ENCODE measurements at places on chromosomes 1 and 21.

GRCh38 chr1:95039360-95040031, 33.3 kb downstream of the ALG14 start:
- no peak for DNase-seq

- DNase-seq = no peak
Observed at GRCh38 chr21:38492007-38492406, 6.3 kb downstream of the ERG start.

- DNase-seq = peak; percentile 99
Observed at GRCh38 chr1:246566128-246566812, at the start of the genes CNST and TFB2M. TSS of gene CNST (plus strand) at chr1:246566456. CDS start at chr1:246591563, 25,107 bp downstream. TSS of gene TFB2M (minus strand) at chr1:246566261. CDS start at chr1:246566138, 123 bp downstream.

- peak; percentile 78 for DNase-seq
Observed at GRCh38 chr1:101357444-101357986, 120.7 kb downstream of the S1PR1 start.

DNA sequence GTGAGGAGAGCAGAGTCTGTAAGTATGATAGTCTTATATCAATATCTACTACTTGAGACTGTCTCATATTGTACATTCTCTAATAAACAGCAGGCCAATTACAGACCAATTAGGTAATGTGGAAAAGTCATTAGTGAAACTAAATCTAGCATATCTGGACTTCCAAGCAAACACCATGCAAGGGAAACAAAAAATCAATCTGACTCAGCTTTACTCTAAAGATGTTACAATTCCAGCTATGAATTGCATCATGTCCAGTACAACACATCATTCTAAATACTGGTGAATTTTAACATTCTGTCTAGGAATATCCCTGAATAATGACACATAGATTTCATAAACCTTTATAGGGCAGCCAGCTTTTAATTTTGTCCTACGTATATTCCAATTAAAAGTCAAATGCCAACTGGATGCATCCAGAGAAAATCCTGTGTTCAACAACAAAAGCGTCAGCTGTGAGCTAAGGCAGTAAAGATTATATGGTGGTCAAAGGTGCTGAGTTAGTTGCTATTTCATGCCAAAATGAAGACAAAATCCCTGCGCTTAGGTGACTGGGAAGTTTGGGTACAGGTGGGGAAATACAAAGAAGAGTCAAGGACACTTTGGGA, 159.3 kb downstream of the TTLL7 start:
- DNase-seq = no peak

DNA sequence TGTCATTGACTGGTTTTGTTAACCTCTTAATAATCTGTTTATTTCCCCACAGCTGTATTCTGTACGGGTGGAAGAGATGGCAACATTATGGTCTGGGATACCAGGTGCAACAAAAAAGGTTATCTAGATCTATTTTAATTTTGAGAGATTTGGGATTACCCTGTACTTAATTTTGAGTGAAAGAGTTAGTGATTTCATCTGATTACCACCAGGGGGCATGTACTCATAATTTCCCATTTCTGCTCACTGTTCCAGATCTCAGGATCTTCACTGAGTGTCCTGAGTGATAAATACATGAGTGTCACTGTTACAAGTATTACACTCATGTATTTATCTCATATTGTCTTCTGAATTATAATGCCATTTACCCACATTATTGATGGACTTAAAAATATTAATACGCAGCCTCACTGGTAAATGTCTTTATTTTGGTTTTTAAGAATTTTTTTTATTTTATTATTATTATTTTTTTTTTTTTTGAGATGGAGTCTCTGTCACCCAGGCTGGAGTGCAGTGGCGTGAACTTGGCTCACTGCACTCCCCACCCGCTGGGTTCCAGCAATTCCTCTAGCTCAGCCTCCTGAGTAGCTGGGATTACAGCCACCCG, 27.4 kb downstream of the DTL start:
- no peak for DNase-seq

DNA sequence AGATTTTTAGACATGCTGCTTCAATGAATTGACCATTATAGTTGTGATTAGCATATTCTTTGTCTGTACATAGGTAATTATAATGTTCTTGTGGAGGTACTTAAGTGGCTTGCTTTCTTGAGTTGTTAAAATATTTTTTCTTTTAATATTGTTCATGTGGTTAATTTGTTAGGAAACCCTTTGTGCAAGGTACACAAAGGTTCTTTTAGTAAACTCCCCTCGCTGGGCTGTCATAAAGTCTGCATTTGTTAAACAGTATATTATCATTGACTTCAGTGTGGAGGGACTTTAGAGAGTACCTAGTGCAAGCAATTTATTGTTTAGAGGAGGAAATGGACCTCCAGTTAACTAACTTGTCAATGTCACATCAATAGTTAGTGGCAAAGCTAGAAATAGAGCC, 52.5 kb downstream of the DISP1 start:
- no peak for DNase-seq

All from testis (tissue), 5 donors.